NCI-H460 (cell line): ENCODE measurements at places on chromosomes 3 and 15. TPM values are rescaled to one million over a fixed set of nuclear protein-coding genes. Genes with fewer than 3 reads are reported as not detected.

The GPR149 gene
- not detected in 2 replicates for total RNA-seq

DNA sequence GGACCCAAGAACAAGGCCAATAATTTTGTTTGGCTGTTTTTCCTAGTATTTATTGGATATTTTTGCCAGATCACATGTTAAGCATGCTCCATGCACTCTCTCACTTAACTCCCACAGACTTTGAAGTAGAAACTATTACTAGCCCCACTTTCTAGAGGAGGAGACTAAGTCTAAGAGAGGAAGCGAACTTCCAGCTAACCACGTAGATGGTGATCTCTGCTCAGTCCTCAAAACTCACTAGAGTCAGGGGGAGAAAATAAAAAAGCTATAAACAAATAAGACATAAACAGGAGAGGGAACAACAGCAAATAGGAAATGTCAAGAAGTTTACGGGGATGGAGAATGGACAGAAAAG, 481.0 kb upstream of the PROK2 start:
- DNase-seq: no peak

- DNase-seq: no peak
These were observed 244.3 kb downstream of the NTRK3 start for GRCh38 chr15:88012233-88012632.

DNA sequence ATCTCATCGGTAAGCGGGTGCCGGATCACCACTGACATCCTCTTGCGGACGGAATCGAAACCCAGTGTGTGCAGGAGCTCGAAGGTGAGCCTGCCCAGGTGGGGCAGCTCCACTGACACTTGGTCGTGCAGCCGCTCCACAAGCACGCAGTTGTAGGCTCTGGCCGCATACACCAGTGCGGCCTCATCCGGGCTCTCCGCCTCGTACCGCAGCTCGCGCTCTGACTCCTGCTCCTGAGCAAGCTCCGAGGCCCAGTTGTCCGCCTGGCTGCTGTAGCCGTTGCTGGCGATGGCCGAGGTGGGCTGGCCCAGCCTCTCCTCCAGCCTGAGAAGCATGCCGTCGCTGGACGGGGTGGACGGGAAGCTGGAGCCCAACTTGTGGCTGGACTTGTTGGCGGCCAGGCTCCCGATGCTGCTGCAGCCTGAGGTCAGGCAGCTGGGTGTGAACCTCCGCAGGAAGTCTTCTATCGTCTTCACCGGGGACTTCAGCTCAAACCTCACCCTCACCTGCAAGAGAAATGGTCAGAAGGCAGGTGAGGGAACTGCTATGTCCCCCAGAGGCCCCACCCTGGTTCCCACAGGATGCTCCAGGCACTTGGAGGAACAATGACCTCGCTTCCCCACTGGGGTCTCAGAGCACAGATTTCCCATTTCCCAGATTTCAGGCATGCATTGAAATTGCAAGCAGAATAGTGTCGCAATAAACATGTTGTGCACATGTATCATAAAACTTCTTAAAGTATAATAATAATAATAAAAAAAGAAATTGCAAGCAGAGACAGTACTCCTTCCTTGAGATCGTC, 149.2 kb downstream of the ATP10A start:
- DNase-seq: no peak

GRCh38 chr15:90059208-90059985, 42.9 kb downstream of the IDH2 start:
- DNase-seq: no peak

DNA sequence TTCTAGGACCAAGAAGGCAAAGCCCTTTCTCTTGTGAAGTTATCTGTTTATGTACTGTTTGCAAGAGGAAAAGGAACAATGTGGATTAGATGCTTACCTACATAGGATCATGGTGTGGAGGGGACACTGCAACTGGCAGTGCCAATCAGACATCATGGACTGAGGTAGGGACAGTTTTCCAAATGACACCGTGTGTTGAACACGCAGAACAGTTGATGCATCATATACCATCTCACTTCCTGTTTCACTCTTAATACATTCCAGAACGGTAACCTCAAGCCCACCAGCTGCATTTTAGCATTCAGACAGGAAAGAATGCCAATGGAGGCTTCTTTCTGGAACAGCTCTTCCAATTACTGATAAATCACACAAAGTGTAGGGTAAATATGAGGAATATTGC, 397.7 kb upstream of the LMCD1 start:
- no peak for DNase-seq
